ENCODE measurements at places on chromosomes 1 and 21.
A peak's percentile ranks its signal among the peaks of the same experiment; 100 is the strongest.

GRCh38 chr1:222704260-222704659, 8.0 kb downstream of the AIDA start:
- no peak for DNase-seq

DNA sequence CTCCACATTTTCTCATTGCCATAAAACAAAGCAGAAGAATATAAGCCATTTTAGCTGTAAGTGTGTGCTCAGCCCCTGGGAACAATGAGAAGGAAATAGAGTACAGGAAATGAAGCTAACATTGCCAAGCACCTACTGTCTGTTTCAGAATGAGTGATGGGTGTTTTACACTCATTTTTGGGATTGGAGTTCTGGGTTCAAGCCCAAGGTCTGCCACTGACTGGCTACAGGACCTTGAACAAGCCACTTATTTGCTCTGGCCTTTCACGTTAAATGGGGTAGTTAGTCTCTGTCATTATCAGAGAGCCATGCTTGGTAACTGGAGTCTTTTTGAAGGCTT, 80.7 kb upstream of the KAZN start:
- DNase-seq, result no peak

GRCh38 chr1:24978383-24979032, 48.4 kb upstream of the RUNX3 start:
- DNase-seq, result no peak

DNA sequence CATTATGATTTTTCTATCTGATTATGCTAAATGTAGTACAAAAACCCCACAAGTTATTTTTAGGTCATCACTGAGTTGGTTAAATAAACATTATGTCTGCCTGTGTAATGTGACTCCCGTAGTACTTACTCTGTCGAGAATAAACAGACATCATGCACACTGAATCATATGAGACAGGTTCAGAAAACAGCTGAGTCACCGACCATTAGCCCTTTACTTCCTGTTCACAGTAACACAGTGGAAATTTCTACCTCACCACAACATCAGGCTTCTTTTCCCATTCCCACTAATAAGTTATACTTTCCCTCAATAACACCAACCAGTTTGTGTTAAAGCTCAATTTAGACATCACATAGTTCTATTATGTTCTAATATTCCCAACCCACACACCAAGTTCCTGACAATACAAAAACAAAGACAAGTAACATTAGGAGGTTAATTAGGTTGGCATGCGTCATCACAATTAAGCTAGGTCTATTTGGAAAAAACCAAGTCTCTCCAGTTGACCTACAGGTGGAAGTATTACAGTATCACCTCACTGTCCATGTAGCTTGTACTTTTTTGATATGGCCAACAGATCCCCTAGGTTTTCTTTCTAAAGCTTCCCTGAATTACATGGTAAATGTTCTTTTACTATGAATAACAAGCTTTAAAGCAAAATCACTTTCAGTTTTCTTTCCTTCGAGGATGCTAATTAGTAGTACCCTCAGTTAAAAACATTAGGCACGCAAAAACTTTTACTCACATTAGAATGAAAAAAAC, 154.2 kb downstream of the EIF4G3 start:
- peak; percentile 96 for DNase-seq

DNA sequence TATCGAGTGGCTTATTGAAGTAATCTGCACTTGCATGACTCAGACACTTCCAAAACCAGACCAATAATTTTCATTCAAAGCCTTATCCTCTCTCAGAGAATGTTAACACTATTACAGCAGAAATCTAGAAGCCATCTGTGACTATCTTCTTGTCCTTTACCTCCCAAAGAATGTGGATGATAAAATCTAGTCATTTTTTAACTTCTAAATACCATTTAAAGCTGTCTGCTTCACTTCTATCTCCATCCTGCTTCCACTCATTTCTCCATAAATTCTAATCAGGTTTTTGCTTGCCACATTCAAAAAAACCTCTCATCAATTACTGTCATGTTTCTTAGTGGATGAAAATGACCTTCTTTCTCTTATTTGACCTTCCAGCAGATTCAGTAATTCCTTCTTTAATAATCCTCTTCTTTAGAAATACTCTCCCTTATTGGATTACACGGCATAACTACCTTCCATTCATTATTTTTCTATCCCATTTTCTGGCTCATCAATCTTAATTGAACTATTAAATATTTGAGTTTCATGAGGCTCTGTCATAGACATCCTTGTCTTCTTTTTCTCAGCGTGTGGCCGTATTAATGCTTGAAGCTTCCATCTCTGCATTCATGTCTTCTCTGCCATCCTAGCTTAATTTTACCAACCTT, 1999.4 kb downstream of the MRPL39 start:
- no peak for DNase-seq

GRCh38 chr1:212667223-212668139, 32.2 kb downstream of the BATF3 start:
- peak; percentile 97 for DNase-seq

DNA sequence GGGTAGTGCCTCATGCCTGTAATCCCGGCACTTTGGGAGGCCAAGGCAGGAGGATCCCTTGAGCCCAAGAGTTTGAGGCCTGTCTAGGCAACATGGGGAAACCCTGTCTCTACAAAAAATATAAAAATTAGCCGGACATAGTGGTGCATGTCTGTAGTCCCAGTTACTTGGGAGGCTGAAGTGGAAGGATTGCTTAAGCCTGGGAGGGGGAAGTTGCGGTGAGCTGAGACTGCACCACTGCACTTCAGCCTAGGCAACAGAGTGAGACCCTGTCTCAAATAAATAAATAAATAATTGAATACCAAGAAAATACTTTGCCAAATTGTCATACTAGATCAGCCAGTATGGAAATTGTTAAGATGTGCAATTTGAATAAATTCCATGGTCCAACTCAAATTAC, 5.9 kb upstream of the RBBP5 start:
- DNase-seq, result no peak

- DNase-seq, result no peak
Observed at GRCh38 chr1:184840596-184840995, 85.9 kb upstream of the EDEM3 start.

GRCh38 chr1:162145966-162146696, 76.6 kb downstream of the NOS1AP start:
- DNase-seq, result no peak

DNA sequence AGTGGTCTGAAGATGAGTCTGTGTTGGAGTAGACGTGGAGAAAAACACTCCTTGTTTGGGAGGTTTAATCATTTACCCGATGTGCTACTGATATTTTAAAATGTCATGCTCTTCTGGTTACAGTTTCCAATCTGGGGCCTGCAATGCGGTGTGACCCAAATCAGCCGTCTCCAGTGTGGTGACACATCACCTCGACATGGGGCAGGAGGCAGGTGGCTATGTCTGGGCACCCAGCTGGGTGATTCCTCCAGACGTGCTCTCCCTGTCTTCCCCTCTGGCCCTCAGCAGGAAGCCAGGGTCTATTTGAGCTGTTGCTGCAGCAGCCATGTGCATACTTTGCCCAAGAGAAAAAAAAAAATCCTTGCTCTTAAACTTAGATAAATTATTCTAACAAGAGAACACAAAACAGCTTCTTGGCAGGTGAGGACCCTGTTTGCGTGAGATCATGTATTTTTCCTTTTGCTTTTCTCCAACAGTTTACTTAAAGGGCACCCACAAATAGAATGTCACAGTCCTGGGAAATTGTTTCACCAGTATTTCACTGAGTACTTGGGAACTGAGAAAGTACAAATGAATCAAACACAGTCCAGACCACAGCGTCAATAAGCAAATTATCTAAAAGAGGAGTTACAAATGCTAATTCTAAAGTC, 38.9 kb upstream of the MAP10 start:
- DNase-seq, result no peak

DNA sequence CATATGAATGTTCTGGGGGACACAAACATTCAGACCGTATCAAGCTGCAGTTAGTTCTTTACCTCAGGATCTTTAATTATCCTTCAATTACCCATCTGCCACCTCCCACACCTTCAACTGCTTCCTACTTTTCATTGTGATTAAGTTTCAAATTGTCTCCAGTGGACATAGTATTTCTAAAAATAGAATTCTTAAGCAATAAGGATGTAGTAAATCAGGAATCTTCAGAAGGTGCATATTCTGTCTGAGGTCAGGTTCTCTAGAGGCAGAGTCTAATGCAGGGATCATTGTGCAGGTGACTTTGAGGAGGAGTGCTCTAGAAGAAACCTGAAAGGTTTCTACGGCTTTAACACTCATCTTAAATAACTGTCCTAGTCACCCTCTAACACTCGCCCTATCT, 102.6 kb upstream of the PPP2R5A start:
- no peak for DNase-seq

DNA sequence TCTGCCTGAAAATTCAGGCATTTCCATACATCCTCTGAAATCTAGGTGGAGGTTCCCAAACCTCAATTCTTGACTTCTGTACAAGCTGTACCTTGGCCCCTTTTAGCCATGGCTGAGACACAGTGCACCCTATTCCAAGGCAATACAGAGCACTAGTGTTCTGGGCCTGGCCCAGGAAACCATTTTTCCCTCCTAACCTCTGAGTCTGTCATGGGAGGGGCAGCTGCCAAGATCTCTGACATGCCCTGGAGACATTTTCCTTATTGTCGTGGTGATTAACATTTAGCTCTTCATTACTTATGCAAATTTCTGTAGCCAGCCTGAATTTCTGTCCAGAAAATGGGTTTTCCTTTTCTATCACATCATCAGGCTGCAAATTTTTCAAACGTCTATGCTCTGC, 248.0 kb upstream of the RGS18 start:
- no peak for DNase-seq

DNA sequence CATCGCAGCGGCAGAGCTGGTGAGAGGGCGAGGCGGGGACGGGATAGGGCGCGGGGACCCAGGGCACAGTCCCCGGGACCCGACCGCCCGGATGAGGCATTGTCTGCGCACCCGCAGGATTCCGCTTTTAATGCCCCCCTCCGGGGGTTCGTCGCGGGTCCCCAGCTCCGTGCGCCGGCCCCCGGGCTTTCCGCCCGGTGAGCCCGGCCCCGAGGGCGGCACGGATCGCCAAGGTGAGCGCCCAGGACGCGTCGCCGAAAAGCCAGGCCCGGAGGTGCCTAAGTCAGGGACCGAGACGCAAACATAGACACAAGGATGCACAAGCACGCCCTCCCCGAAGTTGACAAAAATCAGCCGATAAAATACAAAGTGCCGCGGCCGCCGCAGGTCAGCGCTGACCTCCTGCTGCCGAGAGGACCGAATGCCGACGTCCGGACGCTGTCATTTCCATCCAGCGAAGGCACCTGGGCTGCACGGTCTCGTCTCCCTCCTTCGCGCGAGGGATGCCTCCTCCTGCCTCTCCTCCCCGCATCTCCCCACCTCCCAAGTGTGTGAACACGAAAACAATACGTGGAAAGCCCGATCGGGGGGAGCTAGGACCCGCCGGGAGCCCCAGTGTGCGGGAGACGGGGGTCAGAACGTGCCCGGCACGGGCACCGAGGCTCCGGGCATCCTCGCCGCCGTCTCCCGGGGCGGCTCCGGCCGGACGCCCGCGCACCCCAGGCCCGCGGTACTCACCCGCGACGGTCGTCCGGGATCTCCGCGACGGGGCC, 101.1 kb upstream of the SOD1 start:
- DNase-seq, result peak; percentile 13

DNA sequence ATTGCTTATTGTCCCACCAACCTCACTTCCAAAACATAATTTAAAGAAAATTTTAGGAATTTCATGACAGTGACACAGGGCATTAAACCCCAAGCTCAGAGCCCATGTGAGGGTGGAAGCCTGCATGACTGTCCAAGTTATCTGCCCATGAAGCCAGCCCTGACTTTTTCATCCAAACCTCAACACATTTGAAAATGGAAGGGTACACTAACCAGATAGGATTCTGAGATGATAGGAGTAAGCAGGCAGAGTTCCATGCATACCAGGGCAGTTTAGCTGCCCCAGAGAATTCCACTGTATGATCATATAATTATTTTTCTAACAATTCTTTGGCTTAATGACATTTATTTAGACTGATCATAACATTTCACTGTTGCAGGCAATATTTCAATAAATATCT, 986.0 kb downstream of the TTLL7 start:
- no peak for DNase-seq

GRCh38 chr1:27959792-27960603, at the start of gene XKR8:
Gene XKR8, plus strand, starts transcription at chr1:27959973. Its CDS starts 97 bp downstream, at chr1:27960070.
- DNase-seq, result peak; percentile 85

DNA sequence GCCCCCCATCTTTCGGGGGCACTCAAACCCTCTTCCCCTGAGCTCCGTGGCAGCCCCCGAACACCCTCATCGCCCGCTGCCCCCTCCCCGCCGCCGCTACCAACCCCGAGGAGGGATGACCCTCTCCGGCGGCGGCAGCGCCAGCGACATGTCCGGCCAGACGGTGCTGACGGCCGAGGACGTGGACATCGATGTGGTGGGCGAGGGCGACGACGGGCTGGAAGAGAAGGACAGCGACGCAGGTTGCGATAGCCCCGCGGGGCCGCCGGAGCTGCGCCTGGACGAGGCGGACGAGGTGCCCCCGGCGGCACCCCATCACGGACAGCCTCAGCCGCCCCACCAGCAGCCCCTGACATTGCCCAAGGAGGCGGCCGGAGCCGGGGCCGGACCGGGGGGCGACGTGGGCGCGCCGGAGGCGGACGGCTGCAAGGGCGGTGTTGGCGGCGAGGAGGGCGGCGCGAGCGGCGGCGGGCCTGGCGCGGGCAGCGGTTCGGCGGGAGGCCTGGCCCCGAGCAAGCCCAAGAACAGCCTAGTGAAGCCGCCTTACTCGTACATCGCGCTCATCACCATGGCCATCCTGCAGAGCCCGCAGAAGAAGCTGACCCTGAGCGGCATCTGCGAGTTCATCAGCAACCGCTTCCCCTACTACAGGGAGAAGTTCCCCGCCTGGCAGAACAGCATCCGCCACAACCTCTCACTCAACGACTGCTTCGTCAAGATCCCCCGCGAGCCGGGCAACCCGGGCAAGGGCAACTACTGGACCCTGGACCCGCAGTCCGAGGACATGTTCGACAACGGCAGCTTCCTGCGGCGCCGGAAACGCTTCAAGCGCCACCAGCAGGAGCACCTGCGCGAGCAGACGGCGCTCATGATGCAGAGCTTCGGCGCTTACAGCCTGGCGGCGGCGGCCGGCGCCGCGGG, 837 bp downstream of the FOXD3 start:
- peak; percentile 37 for DNase-seq

GRCh38 chr1:237226177-237226944, 184.4 kb downstream of the RYR2 start:
- DNase-seq, result no peak

- DNase-seq, result no peak
Observed at GRCh38 chr21:41037936-41038335, 130.0 kb upstream of the BACE2 start.

DNA sequence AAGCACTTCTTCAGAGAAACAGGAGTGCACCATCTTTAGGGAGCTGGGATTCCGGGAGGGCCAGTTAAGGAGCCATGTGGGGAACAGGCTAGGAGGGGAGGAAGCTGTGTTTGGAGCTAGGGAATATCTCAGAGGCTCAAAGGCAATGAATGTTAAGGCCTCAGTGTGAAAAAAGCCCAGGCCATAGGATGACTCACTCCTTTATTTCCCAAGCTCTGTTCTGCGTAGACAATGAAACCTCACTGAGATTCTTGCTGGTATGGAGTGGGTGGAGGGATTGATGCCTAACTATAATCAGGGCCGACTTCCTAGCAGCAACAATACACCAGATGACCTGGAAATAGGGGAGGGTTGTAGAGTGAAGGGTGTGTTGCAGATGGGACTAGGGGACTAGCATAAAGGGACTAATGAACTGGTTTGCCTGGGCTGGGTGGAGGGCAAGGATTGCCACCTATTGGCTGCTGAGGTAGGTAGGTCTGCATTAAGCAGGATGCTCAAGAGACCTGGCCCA, 2.1 kb downstream of the GNAT2 start:
- peak; percentile 89 for DNase-seq
